CD4-positive, alpha-beta memory T cell (primary cell): ENCODE measurements at places on chromosomes 5 and 9.

GRCh38 chr5:89443508-89443907, 560.5 kb upstream of the MEF2C start:
- no peak for DNase-seq

DNA sequence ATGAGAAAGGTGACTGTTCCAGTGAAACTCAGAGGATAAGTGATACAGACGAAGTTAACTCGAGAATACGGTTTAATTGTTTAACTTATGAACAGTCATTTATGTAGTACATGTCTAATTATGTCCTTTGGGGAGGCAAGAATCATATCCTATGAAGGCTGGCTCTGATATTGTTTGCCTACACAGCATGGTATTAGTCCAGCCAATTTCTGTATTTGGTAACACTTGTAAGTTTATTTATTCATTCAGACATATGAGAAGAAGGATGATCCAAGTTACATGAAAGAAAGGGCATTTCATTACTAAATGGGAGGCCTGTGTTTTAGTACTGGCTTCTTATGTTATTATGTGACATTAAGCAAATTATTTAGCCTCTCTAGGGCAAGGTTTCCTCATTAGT, 199.7 kb downstream of the NNT start:
- DNase-seq = no peak

- DNase-seq = no peak
Observed at GRCh38 chr5:103114440-103114839, 5.5 kb downstream of the GIN1 start.

DNA sequence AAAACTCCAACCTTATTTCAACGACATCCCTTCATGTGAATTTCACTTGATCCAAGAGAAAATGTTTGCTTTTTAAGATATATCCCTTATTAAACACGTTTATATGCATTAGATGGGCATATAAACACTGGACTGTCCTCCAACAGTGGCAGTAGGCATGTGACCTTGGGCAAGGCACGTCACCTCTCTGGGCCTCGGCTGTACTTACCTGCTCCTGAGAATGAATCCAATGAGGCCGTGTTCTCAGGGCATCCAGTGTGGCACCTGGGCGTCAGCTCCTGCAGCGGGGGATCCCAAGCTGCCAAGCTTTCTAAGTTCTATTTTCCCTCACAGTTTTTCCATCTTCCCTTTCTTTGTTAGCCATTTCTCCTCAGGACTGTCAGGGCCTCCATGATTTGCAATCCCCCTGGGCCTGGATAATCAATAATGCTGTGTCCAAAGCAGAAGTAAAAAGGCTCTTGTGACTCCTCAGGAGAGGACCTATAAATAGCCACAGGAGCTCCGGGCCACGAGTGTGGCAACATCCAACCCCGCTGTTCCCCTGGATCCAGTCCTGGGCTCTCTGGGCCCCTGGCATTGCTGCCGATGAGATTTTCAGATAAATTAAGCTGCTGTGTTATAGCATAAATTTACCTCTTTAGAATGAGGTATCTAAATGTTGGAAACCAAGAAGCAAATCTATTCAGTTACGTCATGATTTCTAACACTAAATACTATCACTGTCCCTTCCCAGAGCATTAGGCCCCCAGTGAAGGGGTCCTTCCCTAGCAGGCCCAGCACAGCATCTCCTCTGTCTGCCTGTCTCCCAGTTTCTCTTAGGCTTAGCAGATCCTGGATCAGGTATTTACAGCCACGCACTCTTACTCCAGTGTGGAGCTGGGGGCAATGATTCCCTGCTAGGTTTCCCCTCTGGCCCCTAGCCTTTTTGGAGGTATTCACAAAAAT, 76.8 kb downstream of the PTPN3 start:
- DNase-seq = no peak

- DNase-seq = no peak
Observed at GRCh38 chr5:174185506-174185905, 140.0 kb downstream of the NSG2 start.

DNA sequence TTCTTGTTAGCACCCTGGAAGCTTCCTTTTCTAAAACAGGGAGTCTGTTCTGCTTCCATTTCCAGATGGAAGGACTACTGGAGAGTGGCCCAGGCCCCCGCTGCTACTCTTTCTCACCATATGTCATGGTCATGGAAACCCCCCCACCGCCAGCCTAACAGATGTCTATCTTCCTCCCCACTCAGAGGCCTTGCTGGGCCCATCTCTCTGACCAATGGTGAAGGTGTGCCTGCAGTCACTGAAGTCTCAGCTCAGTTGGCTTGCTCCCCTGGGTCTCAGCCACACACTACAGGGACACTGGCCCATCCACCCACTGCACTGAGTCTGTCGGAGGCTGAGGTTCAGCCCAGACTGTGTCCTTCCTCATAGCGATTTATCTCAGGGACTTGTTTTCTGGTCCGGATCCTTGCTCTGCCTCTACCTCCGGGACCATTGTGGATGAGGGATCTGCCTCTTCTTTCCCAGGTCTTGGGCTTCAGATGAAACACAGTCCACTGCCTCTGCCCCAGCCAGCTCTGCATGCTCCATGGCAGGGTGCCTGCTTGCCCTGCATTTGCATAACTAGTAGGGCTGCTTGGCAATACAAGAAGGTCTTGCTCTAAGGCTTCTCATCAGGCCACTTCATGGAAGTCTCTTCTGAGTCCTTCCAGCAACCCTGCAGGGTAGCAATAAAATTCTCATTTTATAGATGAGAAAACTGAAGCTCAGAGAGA, 30.8 kb downstream of the GALNT12 start:
- DNase-seq = no peak
